NK-92 treated with Interleukin-12 subunit alpha and Interleukin-12 subunit beta, amount 100 ng/mL, for 24 hours (cell line): ENCODE measurements at places on chromosomes 4 and X.
A peak's percentile ranks its signal among the peaks of the same experiment; 100 is the strongest.

DNA sequence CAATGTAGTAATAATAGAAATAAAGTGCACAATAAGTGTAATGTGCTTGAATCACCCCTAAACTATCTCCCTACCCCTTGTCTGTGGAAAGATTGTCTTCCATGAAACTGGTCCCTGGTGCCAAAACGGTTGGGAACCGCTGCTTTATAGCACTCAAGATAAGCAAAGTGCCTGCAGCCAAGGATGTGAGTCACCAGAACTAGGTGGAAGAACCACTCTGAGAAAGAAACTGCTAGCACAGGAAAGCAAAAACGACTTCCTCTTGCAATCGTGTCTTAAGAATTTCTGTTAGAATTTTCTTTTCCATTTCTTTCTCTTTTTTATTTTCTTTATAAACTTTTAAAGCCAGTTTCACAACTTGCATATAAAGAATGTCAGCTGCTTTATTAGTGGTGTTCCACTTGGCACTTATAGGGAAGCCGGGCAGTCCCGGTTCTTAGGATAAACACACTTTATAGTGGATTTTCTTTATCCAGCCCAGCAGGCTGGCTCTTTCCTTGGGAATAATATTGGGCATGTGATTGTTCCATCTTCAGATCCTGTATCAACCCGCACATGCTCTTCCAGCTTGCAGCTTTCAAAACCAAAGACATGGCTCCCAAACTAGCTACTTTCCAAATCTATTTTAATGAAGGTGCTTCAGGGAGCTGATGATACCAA lies 32.3 kb upstream of the CXCL8 start:
- peak; percentile 42 for DNase-seq

DNA sequence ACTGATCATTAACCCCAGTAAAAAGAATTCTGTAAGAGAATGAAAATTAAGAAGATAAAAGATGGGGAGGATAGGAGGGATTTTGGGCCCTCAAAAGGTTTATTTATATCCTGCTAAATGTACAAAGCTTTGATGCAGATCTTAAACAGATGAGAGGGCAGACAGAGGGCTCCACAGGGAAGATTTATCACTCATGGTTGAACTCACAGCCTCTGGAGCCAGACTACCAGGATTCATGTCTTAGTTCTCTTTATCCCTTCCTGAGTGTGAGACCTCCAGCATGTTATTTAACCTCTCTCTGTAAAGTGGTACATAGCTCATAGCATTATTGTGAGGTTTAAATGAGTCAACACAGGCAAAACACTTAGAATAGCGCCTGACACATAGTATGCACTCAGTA lies 74.4 kb downstream of the SOWAHB start:
- no peak for DNase-seq

DNA sequence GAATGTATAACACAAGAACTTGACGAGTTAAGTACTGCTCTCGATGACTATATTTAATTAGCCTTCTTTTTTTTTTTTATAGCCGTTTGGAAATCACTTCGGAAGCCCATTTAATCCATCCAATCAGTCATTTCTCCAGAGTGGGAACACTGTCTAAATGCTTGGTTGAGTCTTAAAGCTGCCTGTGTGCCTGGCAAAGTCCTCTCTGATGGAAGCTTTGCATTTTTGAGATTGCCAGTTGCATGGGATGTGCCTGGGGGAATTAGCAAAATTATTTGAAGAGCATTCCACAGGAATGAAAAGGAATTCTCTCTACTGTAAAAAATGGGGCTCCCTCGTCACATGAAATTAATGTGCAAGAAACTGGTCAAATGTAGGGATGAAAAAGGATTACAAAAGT lies 398.8 kb upstream of the RPS6KA3 start:
- no peak for DNase-seq

- DNase-seq = no peak
Measured at GRCh38 chr4:41620594-41621256, 82.8 kb downstream of the LIMCH1 start.

GRCh38 chr4:40409835-40410234 lies 74.7 kb downstream of the CHRNA9 start:
- DNase-seq = no peak

GRCh38 chr4:183345261-183345660 lies 23.0 kb upstream of the CLDN24 start:
- DNase-seq = no peak

DNA sequence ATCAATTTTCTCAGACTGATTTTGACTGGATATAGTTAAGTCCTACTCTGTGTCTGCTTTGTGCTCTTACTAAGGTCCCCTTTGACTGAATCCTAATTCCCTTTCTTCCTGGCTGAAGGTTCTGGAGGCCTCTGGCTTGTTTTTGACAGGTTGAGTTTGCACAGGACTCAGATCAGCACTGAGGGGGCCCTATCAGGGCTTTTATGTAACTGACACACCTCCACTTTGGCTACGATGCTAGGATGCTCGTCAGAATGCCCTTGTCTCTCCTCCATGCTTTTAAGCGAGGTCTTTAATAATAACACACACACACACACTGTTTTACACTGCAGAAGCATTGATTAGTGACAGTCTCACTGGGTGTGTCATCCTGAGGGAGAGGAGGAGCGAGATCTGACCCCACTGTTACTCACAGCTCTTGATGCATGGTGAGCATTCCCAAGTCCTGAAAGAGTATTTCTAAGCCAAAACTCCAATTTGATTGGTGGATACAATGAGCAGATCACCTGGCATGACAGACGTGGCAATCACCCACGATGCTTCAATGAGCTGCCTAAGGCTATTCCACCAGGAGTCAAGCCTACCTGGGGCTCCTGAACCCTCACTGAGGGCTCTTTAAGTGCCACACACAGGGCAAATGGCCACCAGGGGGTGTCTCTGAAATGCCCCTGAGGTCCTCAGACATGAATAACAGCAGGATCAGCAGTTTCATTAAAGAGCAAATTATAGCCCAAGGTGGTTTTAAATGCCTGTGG lies 130.4 kb upstream of the CPEB2 start:
- no peak for DNase-seq

DNA sequence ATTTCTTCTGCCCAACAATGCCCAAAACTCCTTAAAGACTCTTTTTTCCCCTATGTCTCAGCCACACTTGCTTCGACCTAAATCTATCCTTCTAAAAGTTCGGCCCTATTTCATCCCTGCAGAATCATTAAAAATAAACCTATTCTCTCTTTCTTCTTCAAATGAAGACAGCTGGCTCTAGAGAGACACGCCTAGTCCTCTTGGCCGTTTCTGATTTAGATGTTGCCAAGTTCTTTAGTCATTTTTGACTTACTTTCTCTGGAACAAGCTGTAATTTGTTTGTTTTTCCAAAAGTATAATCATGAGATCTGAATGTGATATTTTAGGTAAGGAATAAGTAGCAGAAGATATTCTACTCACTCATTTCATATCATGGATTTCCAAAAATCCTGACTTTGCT lies 211.6 kb downstream of the CENPC start:
- no peak for DNase-seq

DNA sequence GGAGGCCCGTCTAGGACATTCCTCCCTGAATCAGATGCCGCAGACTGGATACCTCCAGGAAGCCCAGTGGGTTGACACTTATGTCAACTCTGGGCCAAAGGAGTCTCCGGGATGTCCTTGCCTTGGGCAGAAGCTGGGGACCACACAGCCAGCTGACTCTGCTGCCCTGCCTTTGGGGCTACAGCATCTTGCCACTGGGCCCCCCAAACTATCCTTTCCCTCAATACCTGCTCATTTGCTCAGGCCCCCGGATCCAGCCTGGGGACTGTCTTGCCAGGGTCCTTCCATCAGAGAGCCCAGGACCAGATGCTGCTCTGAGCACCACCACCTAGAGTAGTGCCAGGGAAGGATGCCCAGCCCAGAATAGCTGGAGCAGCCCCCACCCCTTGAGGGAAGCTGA lies 19.0 kb downstream of the RAB33A start:
- no peak for DNase-seq

DNA sequence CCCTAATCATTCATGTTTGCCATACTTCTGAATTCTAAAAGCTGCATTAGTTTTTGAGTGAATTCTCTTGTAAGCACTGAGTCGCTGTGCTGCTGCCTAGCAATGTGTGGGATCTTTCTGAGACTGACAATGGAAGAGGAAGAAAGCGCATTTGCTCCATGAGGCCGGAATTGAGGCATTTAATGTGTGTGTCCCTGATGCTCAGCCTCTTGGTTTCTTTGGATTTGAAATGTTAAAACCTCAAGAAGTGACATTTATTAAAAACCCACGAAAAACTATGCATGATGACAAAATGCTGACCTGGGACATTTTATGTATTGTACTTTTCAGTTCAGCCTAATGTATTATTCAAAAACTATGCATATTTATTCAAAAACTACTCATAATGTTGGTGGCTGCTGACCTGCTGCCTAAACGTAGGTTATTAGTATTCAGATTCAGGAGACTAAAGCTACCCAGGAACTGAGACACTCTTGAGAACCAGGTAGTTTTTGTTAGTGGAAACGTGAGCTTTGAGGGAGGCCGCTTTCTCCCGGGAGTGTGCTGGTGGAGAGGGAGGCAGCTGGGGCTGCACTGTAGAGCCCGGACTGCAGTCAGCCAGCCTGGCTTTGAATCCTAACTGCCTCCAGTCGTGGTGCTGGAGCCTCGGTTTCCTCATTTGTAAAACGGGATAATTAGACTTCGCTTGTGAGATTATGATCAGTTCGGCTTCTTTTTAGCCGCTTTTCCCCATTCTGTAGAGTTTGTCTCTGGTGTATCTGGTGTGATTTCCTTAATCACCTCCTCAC lies 11.3 kb downstream of the RGS12 start:
- no peak for DNase-seq

- DNase-seq = no peak
Measured at GRCh38 chr4:53682196-53682595, 90.9 kb upstream of the LNX1 start.
